Right lobe of liver (tissue), 6 donors: ENCODE measurements at places on chromosomes 3 and 15. TPM values are rescaled to one million over a fixed set of nuclear protein-coding genes. Genes with fewer than 3 reads are reported as not detected.
A peak's percentile ranks its signal among the peaks of the same experiment; 100 is the strongest.

GRCh38 chr15:85691350-85692240 lies 103.1 kb downstream of the KLHL25 start:
- DNase-seq = no peak

DNA sequence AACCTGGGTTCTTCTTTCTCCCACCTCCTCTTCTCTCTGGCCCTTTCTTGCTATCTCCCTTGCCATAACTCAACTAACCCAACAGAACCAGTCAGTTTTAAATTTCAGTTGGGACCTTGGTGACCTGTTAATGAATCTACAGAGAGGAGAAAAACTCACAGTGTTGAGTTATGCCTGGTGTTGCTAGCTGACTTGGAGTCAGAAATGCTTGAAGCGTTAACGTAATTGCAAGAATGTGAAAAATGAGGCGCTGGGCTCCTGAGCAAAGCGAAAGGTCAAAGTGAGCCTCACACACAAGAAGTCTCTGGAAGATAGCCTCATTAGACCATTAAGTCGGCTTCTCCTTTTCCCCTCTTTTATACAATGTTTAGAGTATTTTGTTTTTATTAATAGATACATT lies 18.4 kb downstream of the MEIS2 start:
- no peak for DNase-seq

DNA sequence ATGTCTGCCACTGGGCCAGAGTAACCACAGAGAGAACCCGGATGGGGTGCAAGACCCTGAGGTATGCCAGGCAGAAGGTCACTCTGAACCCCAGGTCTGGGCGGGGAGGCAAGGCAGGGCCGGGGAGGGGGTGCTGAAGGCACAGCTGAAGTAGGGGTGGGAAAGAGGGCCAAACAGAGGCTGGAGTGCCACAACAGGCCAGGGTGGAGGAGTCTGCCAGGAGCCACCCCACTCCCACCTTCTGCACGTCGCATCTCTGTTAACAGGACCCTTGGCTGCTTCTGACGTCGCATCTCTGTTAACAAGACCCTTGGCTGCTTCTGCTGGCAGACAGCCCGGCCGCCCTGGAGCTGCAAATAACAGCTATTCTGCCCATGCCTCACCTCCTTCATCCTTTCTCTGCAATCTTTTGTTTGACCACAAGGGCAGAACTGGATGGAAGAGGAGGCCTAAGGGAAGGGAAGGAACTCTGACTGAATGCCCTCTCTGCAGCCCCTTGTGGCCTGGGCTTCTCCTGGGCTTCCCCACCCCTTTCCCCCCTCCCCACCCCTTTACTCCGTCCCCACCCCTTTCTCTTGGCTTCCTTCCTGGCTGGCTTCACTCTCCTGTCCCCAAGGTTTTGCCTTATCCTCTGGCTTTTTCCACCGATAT lies 20.6 kb upstream of the FBLN2 start:
- DNase-seq = no peak

DNA sequence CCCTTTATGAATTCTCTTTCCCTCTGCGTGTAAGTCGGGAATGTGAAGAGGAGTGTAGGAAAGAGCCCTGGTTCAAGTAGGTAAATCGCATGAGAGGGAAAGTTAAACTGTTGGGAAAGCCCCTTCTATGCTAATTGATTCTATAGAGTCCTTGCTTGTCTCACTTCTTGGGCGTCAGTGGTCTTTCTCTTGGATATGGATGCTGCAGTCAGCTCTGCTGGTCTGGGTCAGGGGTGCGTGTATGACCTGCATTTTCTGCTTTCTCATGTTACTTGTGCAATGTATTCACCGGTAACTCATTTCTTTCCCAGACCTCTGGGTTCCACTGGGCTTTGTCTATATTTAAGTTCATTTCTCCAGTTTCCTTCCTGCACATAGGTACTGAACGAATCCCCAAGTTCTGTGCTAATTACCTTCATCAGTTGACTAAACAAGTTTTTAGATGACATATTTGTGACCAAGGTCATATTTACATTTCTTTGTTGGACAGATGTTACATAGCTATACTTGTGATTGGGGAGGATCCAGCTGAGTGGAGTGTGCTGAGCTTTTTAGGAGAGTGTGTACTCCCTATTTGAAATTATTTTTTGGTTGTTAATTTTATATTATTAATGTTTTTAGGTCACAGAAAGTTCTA lies 1.4 kb downstream of the SETD5 start:
- DNase-seq = no peak

GRCh38 chr3:38133557-38134405 lies 3.1 kb downstream of the ACAA1 start:
- peak; percentile 93 for DNase-seq

The CYP8B1 gene
- 320 TPM for total RNA-seq

DNA sequence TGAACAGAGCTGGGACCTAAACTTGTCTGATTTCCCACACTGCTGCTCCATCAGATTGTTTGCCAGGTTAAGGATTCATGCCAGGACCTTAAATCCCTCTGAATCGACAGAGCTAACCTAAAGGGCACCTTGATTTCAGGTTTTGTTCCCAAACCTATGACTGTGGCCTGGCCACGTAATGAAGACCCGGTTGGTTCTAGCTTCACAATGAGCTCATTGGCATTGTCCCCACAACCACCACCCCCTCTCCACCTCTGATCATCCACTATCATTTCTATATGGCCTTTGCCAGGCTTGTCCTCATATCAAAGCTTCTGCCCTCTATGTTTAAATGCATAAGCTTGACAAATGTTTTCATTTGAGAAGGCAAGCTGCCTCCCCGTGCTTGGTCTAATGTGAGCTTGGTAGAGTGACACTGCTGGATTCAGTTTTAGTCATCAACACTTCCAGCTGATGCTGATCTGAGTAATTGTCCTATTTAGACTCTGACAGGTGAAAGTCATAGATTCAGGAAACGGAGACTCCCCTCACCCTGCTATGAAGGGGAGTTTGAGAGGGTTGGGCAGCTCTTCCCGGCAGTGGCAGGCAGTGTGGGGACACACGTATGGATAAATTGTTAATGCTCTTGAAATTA lies 407.1 kb upstream of the CFAP20DC start:
- no peak for DNase-seq

- no peak for DNase-seq
These were observed 91.8 kb upstream of the IQSEC1 start for GRCh38 chr3:13164893-13165492.

DNA sequence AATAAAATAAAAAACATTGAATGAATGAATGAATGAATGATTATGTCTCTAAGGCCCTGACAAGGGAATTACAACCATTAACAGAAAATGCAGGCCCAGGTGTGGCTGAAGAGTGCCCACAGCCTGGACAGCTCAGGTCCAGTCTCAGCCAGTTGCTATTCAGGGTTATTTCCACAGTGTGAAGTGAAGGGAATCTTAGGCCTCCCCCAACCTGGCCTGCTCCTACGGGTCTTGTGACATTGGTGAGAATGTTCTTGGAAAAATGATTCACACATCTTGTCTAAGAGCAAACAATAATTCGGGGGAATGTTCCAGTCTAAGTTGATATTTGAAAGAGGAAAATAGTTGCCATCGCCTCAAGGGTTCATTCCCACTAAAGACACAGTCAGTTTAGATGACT lies 37.0 kb downstream of the MINDY4B start:
- no peak for DNase-seq

- no peak for DNase-seq
These were observed 591.0 kb downstream of the MECOM start for GRCh38 chr3:169072494-169072893.

The UNC13C gene
- not detected for total RNA-seq

DNA sequence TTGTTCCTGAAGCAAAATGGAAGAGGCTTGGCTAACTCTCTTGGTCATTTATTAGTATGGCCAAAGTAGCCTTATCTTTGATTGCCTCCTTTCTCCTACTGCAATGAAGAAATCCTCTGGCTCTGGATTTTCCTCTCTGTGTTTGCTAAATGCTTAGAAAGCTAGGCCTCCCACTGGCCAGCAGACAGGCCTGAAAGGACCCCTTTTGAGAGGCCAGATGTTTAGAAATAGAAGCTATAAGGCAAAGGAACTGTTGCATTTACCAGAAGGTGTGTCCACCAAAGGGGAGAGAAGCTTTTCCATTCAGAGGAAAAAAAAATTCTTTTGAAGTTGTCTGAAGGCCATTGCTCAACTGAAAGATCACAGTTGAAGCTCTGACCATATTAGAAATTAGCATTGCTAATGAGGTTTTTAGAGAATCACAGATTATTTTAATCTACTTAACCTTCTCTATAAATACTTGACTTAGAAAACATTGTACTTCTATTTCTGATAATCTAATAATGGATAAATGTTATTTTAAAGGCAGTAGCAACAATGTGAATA lies 160.8 kb downstream of the SYNPR start:
- no peak for DNase-seq

GRCh38 chr3:60366486-60366885 lies 884.8 kb downstream of the FHIT start:
- DNase-seq = no peak

- no peak for DNase-seq
These were observed 20.9 kb downstream of the SLC2A2 start for GRCh38 chr3:171005648-171006047.

DNA sequence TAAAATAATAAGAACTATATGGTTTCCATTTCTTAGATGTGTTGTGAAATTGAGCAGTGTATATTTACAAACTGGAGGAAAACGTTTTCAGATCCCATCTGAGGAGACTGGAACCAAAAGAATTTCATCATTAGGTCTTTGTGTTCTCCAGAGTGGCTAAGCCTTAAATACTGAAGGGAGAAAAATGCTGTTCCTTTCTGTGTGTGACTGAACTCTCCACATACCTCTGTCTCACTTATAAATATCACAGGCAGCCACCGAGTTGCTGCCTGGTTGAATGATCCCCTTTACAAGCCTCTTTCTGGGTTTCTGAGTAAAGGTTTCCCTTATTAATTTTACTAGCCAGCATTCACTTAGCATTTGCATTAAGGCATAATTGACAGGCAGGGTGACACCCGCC lies 913.9 kb upstream of the NR2F2 start:
- no peak for DNase-seq

GRCh38 chr3:105232553-105232952 lies 134.2 kb upstream of the ALCAM start:
- no peak for DNase-seq

- DNase-seq = no peak
These were observed 292.2 kb downstream of the PYDC2 start for GRCh38 chr3:191753196-191753595.

The CX3CR1 gene
- total RNA-seq = 0.86 TPM

The SLC22A13 gene
- not detected for total RNA-seq

DNA sequence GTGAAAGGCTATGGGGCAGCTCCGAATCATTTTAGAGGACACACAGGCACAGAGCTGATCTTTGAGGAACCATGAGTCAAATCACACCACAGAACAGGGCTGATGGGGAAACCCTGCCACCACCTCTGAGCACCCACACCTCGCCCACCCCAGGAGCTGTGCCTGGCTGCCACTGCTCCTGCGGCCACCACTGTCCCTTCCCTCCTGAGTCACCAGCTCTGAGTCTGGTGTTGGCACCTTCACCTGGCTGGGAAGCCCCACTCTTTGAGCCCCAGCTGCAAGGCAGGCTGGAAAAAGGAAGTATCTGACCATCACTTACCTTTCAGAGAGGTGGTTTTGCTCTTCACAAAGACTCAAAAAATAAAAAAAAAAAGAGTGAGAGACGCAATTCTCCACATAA lies 63.6 kb upstream of the MEF2A start:
- no peak for DNase-seq

- DNase-seq = peak; percentile 68
These were observed 17.7 kb downstream of the EEFSEC start for GRCh38 chr3:128170866-128171516.

DNA sequence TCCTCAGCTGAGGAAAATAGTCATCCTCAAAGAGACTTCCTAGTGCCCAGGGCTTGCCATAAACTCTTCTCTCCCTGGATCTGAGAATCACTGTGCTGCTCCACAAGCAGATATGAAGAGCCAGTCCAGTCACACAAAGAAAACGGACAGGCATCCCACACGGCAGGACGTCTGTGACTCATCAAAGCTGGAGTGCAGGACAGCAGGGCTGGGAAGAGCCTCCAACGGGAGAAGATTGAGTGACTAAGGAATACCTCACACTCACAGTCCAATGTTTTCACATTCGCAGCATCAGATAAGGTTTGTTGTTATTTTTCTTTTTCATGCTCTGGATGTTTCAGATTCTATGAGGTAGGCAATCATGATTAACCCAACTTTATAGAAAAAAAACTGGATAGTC lies 57.8 kb downstream of the NEK10 start:
- no peak for DNase-seq

The FBXW12 gene
- total RNA-seq = not detected

DNA sequence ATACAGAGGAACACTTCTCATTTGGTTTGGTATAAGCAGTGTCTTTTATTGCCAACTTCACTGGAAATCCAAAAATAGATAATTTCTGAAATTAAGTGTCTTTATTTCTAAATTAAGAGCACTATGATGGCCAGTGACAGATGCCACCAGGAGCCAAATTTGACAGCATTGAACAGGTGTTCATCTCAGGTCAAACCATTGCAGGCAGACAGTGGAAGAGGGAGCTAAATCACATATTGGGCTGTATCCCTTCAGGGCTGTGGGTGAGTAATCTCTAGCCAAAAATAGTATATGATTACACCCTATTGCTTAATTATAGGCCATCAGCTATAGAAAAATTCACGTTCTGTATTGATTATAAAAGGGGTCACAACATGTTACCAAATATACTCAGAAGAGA lies 457.7 kb downstream of the NAALADL2 start:
- no peak for DNase-seq

The SLC6A20 gene
- total RNA-seq = 0.12 TPM

The PLSCR4 gene
- 44.3 TPM for total RNA-seq

DNA sequence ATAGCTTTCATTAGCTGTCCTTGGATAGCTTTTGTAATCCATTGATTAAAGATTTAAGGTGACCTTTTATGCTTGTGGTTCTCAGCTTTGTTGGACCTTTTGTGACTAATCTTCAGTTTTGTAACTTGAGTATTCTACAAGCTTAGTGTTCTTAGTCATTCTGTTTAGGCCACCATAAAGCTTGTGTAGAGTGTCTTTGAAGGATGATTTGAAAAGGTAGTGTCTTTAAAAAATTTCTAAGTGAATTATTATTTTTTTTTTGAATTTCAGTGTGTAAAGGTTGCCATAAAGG lies 7.5 kb downstream of the MORF4L1 start:
- DNase-seq = no peak

The GREM1 gene
- 0.37 TPM for total RNA-seq

DNA sequence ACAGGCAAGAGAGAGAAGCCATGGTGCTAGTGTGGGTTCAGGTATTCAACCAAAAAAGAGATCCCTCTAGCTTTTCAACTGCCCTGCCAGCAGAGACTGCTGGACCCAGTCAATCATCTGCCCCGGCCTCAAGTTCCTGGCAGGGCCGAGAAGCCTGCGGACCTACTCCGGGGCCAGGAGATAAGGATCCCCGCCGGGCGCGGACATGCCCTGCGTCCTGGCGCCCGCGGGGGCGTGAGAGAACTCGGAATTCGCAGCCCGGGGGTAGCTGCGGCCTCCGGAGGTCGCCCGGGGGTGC lies 821 bp upstream of the MAGI1 start:
- peak; percentile 67 for DNase-seq

The MITF gene
- total RNA-seq = 4.1 TPM

DNA sequence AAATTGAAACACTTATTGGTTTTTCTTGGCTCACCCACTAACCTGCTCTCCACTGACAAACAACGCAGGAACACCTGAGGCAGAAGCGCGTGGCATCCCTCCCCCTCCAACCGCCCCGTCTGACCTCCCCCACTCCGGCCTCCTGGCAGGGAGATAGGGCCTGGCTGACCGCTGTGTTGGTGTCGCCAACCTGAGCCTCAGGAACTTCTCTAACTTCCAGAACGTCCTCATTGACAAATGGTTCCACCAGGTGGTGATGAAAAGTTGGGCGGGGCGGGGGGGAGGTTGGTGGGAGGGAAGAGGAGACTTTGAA lies 22.8 kb downstream of the IL17RD start:
- no peak for DNase-seq

- no peak for DNase-seq
These were observed 365.0 kb downstream of the FOXP1 start for GRCh38 chr3:71218508-71218907.

The SUCNR1 gene
- total RNA-seq = 2.4 TPM
